ENCODE measurements at places on chromosomes 1 and 21. TPM values are rescaled to one million over a fixed set of nuclear protein-coding genes. Genes with fewer than 3 reads are reported as not detected.

The RIPPLY3 gene
- total RNA-seq = not detected

The HJV gene
- total RNA-seq = not detected

The SLAMF7 gene
- total RNA-seq = 4.2 TPM

- no peak for DNase-seq
These were observed 246.0 kb upstream of the AJAP1 start for GRCh38 chr1:4408380-4408779.

- no peak for DNase-seq
These were observed 23.0 kb downstream of the TATDN3 start for GRCh38 chr1:212814537-212815334.

DNA sequence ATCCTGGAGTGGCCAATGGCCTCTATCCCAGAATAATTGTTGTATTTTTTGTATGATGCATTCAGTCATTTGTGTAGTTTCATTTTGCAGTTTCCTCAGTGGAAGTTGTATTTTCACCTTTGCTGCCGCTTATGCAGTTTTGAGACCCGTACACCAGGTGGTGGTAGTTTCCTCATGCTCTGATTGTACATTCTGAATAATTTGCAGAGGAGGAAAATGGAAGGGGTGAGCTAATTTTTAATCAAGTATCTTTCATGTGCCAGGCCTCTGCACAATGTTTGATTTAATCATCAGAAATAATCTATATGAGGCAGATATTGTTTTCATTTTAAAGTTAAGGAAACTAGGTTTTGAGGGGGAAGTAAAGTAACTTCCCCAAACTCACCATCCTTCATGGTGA, 29.5 kb downstream of the HLX start:
- DNase-seq = peak; percentile 24

GRCh38 chr1:218848009-218848408, 325.7 kb upstream of the LYPLAL1 start:
- no peak for DNase-seq

DNA sequence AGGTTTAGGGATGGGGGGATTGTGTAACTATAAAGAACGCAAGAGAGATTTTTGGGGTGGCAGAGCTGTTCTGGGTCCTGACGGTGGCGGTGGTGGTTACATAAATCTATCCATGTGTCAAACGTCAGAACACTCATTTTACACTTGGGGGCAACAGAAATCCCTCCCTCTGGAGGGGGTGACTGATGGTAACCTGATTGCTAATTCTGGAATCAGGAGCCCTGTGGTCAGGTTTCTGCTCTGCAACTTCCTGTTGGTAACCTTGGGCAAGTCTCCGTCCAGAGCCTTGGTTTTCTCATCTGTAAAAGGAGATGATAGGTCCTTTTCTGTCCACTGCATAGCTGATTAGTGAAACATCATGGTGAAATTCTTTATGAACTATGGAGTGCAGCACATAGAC, 40.9 kb downstream of the ALPL start:
- DNase-seq = peak; percentile 18

DNA sequence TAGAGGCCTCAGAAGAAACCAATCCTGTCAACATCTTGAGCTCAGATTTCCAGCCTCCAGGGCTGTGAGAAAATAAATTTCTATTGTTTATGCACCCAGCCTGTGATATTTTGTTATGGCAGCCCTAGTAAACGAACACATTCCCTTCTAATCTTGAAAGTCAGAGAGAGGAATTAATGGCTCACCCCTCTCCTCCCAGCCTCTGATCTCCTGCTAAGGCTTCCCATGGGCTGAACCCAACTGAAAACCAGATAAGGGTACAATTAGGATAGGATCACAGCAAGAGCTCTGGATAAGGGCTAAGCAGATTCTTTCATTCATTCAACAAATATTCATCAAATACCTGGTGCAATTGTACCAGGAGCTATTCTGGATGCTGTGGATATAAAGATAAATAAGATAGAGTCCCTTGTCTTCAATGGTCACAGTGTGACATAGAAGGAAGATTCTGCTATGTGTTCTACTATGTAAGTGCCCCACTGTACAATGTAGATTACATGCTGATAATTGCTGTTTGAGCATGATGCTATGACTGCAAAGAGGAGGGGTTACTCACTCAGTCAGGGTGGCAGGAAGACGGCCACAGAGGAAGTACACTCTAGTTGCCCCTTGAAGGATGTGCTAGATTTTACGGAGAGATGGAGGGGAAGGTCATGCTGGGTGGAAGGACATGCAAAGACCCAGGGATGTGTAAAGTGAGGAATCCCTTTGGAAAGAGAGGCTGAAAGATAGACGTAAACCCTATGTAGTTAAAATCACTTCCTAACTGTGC, 203.3 kb upstream of the JUN start:
- DNase-seq = no peak
